ENCODE measurements at places on chromosomes 2 and 18. TPM values are rescaled to one million over a fixed set of nuclear protein-coding genes. Genes with fewer than 3 reads are reported as not detected.

SKOR2 gene
- not detected for total RNA-seq

CTAGE1 gene
- total RNA-seq = not detected

OSR1 gene
- 6.1 TPM for total RNA-seq

GRCh38 chr2:42085706-42086487 is 38.1 kb downstream of the PKDCC start:
- H3K27ac ChIP-seq = peak overlapping the region; percentile 40
- H3K4me1 ChIP-seq = peaks cover 35% of the 10 kb centered on the region
- peaks cover 6% of the 10 kb centered on the region for H3K27me3 ChIP-seq

GRCh38 chr2:30978044-30978443 is 160.2 kb downstream of the GALNT14 start:
- no peak overlapping the region for H3K27ac ChIP-seq
- H3K27me3 ChIP-seq = peaks cover 18% of the 10 kb centered on the region
- DNase-seq = no peak
- no peaks in the 10 kb centered on the region for H3K36me3 ChIP-seq
